ENCODE measurements at places on chromosomes 6 and 20. TPM values are rescaled to one million over a fixed set of nuclear protein-coding genes. Genes with fewer than 3 reads are reported as not detected.

The SLC32A1 gene
- total RNA-seq = not detected

DNA sequence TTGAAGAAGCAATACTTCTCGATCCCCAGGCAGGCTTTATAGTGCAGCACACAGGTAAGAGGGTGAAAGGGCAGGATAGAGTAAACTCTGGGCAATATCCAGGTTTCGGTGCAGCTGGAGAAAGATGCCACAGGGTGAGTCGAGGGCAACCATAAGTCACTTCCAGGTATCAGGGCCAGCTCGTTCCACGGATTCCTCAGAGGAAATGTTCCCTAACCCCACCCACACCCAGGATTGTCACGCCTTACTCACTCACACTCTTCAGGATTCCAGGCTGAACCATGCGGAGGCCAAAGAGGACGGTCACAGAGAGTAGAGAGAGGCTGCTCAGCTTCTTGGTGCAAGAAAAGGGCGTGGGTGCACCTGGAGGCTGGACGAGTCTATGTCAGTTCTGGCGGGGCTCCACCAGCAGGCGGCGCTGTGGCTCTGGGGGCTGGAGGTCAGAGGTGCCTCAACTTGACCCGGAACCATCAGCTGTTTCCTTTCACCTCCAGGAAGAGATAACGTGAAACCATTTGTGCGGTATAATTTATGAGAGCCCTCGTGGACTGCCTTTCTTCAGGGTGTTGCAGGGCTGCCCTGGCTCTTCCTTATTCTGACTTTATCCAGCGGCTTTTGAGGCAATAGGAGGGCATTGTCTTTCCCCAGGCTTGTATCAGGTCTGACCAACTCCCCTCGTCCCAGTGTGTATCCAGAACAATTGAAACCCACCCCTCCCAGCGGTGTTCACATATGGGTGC is 14.5 kb upstream of the WFDC12 start:
- no peak for DNase-seq

DNA sequence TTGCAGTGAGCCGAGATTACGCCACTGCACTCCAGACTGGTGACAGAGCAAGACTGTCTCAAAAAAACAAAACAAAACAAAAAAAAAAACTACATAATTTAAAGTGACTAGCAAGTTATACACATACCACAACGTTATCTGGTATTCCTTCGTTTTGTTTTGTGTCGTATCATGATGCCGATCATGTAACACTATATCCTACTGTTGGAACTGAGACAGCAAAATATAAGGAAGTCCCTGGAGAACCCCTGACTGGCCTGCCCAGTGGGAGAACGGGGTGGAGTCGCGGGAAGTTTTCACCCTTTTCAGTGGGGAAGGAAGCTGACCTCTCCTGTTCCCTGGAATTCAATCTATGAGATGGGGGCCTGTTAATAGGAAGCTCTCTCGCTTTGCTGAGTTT is 15.1 kb downstream of the SOX4 start:
- no peak for DNase-seq

The TNNC2 gene
- 0.74 TPM for total RNA-seq

GRCh38 chr6:96299525-96299924 is 222.1 kb upstream of the UFL1 start:
- DNase-seq = no peak

DNA sequence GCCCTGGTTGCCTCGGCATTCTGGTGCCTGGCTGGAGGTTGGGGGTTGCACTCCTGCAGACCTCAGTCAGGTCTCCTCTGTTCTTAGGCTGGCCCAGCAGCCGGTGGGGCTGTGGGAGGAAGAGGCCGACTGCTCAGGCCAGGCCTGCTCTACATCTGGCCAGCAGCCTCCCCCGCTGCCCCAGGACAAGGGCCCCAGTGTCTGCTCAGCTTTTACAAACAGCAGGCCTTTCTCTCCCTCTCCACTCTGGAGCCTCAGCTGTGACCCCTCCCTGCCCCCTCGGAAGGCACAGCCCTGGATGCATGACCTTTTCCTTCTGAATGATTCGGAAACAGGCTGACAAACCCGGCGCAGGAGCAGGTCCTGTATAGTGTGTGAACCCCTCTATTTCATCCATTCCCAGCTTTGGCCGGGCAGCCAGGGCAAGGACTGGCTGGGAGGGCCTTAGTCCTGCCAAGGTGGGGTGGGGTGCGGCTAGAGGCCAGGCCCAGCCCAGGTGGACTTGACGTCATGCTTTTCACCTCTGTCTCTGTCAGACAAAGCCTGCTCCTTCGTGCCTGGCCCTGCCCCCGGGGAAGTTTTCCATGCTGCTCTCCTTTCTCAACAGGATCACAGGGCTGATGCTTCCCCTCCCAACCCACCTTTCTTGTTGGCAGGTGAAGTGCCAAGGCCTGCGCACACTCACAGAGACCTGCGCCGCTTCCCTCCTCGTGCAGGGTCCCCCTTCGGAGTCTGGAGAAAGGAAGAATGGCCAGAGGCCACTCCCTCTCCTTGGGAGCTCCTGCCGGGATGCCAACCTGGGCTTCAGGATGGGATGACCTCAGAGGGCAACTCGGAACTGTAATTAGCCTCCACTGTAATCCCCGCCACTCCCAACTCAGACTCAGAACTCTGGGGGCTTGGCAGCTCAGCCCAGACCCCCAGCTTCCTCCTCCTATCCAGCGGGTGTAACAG is 10.1 kb upstream of the ITPR3 start:
- DNase-seq = no peak

DNA sequence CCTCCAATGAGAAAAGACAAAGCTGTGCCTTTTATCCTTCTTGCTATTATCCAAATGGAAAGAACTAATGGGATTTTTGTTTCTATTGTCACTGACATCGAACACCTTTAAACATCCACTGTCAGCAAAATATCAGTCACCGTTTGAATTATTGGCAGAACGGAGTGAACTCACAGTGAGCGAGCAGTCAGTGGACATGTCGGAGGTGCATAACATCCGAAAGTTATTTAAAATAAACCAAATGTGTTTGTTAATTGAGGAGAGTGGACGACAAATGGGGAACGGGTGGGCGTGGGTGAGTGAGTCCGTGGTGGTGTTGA is 38.8 kb downstream of the PMEPA1 start:
- DNase-seq = no peak

The TRIM26 gene
- total RNA-seq = 32.1 TPM

DNA sequence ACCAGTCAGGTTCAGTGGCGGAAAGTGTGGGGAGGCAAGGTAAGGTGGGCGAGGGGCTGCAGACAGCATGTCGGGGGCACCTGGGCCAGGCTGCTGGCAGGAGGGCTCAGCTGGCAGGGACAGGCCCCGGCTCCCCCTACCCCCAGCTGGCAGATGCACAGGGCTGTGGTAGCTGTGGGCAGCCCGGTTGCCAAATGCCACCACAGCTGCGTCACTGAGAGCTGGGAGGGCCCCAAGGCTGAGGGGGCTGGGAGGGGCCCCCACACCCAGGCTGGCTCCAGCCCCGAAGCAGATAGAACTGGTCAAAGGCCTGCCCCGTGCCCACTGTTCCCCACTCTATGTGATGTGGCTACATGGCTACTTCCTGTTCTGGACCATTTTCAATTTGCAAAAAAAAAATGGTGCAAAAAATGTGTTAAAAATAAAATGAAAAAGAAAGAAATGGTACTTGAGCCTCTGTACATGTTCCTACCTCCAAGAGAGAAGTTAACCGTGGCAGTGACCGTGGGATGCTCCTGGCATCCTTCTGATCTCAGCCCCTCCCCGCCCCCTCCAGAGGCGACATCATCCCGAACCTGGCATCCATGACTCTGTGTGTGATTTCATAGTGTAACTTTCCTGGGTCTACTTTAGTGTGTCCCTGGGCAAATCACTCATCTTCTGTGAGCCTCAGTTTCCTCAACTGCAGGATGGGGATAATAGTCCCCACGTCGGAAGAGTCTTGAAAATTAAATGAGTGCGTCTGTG is 64.4 kb downstream of the UBE2V1 start:
- no peak for DNase-seq

The AKAP12 gene
- total RNA-seq = 223 TPM

The DPPA5 gene
- not detected for total RNA-seq

The TREM2 gene
- 11.0 TPM for total RNA-seq

The HLA-DRB5 gene
- total RNA-seq = 118 TPM

DNA sequence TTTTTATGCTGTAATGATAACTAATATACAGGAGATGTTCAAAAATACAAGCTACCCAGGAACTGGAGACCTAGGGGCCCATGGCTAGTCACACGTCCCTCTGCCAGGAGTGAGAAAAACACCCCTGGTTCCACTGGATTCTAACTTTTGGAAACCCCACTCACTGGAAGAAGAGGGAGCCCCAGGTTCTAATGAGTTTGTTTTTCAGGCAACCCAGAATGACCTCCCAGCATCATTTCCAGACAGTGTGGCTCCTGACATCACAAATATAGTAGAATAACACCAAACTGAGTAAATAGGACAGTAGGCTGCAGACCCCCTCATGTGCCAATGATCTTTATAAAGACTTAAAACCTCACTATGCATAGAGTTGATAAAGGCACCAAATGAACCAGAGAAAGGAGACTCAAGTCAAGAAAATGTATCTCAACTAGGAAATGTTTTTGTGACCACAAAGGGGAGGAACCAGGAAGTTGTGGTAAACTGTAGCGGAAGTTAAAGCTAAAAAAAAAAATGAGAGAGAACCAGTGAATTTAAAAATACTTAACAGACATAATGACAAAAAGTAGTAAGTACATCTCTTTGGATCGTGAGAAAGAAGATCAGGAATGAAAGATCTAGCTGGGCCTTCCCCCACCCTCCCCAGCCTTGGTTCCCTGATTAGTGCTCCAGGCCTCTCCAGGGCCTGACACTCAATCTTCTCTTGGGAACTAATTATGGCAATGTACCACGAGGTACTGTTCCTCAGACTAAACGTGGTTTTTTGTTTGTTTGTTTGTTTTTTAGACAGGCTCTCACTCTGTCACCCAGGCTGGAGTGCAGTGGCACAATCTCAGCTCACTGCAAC is 19.8 kb downstream of the HLA-E start:
- DNase-seq = no peak

The ACAT2 gene
- total RNA-seq = 11.1 TPM

The ECT2L gene
- total RNA-seq = not detected

DNA sequence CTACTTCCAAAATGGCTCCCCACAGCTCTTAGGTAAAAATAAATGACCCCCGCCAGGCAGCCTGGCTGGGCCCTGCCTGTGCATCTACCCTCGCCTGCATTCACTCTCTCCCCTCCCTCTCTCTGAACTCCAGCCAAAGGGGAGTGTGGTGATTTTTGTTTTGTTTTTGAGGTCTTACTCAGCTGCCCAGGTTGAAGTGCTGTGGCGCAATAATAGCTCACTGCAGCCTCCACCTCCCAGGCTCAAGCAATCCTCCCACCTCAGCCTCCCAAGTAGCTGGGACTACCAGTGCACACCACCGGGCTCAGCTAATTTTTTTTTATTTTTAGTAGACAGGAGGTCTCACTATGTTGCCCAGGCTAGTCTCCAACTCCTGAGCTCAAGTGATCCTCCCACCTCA is 15.8 kb downstream of the NFATC2 start:
- no peak for DNase-seq

DNA sequence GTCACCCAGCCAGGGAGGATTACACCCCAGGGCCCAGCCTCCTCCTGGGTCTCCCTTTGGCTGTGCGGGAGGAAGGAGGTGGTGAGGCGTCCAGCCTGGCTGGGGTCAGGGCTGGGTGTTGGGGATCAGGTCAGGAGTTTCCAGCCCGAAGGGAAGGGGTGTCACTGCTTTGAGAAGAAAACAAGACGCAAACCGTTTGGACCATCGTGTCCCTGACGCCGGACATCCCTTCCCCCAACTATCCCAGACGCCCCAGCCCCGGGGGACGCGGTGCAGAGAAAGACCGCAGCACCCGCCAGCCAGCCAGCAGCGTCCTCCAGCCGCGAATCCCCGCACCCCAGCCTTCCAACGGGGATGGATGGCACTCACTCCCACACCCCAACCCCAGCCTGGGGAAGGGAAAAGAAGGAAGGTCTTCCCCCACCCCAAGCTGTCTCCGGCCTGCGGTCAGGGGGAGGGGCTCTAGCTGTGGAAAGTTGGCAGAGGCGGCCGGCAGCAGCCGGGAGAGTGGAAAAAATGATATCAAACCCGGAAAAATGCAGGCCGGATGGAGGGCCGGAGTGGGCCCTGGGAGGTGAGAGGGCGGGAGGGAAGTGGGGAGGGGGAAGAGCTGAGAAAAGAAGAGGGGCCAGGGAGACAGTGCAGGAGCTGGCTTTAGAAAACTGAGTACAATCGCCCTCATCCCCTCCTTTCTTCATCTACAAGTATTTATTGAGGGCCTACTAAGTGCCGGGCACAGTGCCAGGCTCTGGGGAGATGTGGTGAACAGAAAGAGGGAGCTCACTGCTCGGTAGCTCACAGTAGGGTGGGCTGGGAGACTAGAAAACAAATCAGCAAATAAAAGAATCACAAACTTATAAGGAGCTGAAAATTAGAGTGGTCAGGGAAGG is 10.6 kb downstream of the REM1 start:
- DNase-seq = no peak

DNA sequence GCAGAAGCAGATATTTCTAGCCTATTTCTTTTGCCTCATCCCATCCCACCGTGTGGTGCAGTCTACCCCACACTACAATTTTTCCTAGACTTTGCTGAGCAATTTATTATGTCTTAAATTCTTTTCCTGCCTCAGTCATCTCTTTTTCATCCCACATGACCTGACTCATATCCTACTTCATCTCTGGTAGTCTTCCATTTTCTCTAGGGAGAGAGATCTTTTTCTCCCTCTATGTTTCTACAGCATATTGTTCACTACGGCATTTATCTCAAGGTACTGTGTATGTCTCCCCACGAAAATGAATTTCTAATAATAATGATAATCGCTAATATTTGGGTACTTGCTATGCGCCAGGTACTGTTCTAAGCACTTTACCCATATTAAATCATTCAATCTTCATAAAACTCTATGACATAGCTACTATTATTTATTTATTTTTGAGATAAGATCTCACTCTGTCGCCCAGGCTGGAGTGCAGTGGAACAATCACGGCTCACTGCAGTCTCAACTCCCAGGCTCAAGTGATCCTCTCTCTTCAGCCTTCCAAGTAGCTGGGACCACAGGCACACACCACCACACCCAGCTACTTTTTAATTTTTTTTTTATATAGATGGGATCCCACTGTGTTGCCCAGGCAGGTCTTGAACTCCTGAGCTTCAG is 15.6 kb downstream of the PDSS2 start:
- DNase-seq = no peak

GRCh38 chr20:11702721-11703518 is 214.8 kb upstream of the BTBD3 start:
- no peak for DNase-seq

DNA sequence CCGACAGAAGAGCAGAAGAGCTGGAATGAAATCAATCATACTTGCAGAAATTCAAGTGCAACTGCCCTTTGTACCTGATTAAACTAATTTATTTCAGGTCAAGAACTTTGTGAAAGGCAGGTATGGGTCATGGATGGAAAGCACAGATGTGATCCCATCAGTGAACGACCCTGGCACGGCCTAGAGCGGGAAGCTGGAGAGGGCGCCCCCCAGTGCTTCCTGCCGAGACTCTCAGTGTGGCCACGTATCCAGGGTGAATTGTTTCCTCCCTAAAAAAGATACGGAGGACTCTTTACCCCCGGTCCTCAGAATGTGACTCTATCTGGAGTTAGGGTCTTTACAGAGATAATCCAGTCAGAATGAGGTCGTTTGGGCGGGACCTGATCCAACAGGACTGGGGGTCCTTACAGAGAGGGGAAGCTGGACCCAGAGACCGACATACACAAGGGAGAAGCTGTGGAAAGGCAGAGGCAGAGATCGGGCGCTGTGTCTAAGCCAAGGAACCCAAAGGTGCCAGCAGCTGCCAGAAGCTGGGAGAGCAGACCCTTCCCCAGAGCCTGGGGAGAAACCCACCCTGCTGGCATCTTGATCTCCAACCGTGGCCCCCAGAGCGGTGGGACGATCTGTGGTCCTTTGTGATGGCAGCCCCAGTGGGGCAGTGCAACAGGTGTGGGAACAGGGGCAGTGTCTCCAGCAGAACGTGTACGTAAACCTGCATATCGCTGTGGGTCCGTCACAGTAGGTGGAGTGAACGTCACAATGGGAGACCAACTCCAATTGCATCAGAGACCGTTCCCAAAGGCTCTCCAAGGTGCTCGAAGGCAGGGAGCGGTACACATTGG is 91.9 kb downstream of the TAF4 start:
- DNase-seq = no peak
